ENCODE measurements at places on chromosomes 4 and X. TPM values are rescaled to one million over a fixed set of nuclear protein-coding genes. Genes with fewer than 3 reads are reported as not detected.
A peak's percentile ranks its signal among the peaks of the same experiment; 100 is the strongest.

The PLAC8 gene
- total RNA-seq, result 4.6 TPM

GRCh38 chr4:76691807-76692582 is 205.9 kb downstream of the SOWAHB start:
- DNase-seq, result no peak

DNA sequence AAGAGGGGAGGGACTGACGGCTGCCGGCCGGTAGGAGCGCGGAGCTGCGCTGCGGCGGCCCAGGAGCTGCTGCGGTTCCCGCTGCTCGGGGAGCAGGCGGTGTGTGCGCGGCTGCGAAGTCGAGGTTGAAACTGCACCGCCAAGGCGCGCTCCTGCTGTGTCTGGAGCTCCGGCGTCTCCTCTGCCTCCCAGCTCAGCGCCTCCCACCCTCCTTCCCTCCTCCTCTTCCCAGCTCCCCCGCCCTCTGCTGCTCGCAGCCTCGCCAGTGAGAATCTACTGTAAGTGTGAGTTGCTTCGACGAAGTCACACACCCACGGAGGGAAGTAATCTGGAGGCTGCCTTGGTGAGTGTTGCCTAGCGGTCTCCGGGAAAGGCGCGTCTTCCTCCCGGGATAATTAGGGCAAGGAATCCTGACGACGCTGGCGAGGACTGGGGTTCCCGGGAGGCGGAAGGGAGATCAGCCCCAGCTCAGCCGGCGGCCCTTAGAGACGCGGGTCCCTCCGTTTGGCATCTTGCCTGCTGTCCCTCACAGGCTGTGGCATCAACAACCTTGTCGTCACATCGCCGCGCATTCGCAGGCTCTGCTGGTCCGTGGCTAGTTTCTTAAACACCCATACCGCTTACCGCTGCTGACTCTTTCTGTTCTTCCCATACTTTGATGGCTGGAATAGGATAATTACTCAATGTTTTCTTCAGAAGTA is at the start of gene EPHA5:
TSS of gene EPHA5 (minus strand) at position 159 of the 701 bp plus-strand sequence. CDS start 747 bp downstream, outside the sequence.
- peak; percentile 86 for DNase-seq

DNA sequence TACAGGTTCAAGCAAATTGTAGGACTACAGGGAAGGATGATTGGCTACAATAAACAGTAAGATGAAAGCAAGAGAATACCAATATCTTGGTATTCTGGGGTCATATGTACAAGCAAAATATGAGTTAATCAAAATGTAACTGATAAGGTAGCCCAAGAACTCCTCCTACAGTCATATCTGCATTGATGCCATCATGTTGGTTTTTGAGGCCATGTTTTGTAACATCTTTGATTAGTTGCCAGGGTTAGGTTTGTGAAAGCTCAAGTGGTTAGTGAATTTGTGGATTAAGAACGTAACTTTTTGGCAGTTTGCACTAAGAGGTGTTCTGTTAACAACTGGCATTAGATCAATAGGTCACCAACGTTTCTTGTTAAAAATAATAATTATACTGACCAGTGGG is 59.6 kb downstream of the USP9X start:
- DNase-seq, result no peak

Data from posterior vena cava (tissue), 2 donors.